ENCODE measurements at places on chromosomes 16 and 17.

DNA sequence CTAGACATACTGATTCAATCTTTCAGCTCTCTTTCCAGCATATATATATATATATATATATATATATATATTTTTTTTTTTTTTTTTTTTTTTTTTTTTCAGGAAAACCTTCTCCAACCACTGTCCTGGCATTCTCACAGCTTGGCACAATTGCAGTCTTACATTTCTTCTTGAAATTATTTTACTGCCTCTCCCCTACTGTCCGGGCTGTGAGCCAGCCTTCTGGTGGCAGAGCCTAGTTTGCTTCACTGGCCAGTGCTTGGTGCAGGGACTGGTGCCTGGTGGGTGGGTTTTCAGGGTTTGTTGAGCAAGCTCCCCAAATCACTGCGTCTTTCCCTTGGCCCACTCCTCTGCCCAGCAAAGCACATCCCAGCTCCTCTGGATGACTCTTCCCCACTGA is 28.5 kb downstream of the PRSS54 start:
- DNase-seq: no peak

DNA sequence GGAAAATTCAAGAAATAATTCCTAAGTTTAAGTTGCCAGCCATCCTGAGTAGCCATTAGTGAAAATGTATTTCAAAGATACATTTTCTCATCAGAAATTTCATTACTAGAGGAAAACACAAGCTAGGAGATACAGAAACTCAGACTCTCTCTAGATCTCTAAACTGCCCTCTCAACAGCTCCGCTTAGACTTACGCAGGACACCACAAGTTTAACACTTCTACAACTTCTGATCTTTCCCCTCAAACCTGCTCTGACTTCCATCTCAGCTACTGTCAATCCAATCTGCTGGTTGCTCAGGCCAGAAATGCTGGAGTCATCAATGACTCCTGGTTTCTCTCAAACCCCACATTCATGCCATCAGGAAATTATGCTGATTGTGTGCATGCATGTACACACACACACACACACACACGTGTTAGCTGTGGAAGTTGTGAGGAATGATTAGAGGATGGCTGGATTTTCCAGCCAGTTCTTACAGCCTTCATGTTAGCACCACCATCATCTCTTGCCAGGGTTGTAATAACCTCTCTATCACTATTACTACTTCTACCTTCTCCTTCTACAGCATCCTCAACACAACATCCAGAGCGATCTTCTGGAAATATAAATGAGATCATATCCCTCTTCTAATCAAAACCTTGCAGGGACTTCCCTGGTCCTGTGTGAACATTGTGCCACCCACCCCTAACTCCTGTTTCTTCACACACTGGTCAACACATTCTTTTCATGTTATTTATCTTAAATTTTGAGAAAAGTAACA is 47.1 kb downstream of the COX10 start:
- DNase-seq: no peak

GRCh38 chr16:89919535-89920406 is 1.1 kb downstream of the MC1R start:
- DNase-seq: no peak

DNA sequence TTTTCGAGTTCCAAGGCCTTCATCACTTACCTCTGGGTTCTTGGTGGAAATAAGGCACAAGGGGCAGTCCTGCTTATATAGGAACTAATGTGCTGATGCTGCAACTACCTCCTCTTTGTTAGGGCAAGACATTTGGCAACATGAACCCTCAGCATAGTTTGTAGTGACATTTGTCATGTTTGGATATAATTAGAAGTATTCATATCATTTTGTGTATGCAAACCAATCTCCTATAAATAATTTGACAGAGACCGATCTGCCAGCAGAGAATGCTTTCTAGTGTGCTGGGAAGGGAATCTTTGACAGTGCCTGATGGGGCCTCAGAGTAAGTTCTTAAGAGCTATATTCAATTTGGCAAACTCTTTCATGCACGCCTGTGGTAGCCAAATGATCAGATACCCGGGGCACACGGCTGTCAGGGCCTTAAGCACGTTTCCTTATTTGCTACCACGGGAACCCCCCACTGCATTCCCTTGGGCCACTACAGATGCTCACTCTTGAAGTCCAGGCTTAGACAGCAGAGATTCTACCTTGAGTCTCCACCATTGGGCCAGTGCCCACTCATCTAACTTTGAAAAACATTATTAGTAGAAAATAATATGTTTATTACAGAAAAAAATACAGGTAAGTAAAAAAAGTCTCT is at the start of gene MYH8:
Gene MYH8 (minus strand): TSS at position 51 of the 643 bp plus-strand sequence. CDS start 1,723 bp downstream, outside the sequence.
- DNase-seq: no peak

- DNase-seq: no peak
These were observed 10.3 kb upstream of the PHB1 start for GRCh38 chr17:49425004-49425286.

All from HT-29 (cell line).